ENCODE measurements at places on chromosomes 13 and 19.

GRCh38 chr13:95382411-95382810, 81.2 kb upstream of the ABCC4 start:
- no peak for DNase-seq

GRCh38 chr13:99636728-99637353, 135.6 kb downstream of the TM9SF2 start:
- no peak for DNase-seq

DNA sequence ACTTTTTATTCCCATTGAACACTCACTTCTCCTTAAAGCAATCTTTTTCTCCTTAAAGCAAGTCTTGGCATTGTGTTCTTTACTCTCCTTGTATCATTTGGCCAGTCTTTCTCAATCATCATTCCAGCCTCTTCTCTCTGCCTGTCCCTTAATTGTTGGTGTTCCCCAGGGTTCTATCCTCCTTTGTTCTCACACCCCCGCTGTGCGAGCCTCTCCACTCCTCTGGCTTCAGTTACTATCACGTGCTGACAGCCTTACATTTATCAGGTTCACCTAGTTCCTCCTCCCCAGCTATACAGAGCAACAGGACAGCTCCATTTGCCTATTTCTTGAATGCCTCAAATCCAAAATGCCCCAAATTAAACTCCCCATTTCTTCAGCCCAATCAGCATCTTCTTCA, 24.6 kb downstream of the CYSLTR2 start:
- DNase-seq: no peak

DNA sequence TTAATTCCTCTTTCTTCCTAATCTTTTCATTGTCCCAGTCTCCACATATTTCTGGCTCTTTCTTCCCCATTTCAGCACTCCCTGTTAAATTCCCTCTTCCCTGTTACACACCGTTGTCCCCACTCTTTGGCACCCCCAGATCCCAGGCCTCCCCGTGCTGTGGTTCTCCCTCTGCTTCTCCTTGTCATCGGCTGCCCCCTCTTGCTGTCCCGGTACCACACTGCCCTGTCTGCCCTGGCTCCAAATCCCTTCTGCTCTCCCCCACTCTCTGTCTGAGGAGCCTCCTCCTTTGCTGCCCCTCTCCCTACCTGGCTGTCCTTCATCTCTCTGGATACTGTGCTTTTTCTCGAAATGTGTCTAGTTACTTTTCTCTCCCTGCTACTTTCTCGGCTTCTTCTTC, 983 bp downstream of the ZNF415 start:
- DNase-seq: no peak

- DNase-seq: no peak
These were observed 44.4 kb upstream of the NPAS1 start for GRCh38 chr19:46975011-46975924.

- DNase-seq: no peak
These were observed 381.6 kb downstream of the KLF5 start for GRCh38 chr13:73440296-73440895.

- no peak for DNase-seq
These were observed 546 bp downstream of the UBXN6 start for GRCh38 chr19:4456843-4457653.

DNA sequence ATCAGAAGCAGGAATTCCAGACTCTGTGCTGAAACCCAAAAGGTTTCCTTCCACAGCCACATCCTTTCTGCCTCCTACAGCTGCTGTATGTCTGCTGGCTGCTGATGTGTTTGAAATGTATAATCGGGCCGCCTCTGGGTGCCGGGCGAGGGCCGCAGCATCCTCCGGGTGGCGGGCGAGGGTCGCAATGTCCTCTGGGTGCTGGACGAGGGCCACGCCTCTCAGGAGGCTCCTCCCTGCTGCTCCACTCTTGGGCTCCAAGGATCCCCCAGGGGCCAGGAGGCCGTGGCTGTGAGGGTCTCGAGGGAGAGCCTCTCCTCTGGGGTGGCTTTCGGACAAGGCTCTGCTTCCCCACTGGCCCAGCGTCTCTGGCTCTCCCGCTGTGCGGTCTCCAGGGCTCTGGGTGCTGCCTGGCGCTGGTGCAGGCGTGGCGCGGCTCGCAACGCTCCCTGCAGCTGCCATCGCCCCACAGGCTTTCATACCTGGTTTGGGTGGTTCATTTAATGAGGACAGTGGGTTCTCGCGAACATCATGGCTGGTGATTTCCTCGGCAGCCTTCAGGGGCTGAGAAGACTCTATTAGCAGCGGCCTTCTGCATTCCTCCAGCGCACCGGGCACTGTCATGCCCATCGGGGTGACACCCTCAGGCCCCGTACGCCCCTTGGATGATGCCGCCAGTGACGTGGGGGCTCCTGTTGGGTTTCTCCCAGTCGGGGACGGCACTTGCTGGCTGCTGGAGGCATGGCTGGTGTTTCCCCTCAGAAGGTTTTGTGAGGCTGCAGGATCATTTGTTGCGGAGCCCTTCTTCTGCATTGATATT, 41.8 kb upstream of the GRTP1 start:
- no peak for DNase-seq

DNA sequence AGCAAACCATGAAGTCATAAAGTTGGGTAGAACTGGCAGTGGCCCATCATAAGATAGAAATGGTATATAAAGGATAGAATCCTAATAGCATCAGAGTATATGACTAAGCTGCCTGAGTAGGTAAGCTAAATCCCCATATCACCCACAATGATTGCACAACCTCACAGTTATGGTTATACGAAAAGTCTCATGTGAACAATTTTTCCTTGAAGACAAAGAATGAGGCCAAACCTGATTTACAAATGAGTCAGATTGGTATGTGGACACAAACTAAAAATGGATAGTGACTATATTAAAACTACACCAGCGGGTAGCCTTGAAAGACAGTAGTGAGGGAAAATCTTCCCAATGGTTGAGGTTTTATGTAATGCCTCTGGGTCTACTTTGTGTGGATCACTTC, 40.9 kb upstream of the UFM1 start:
- no peak for DNase-seq

GRCh38 chr13:79445968-79446645, 34.8 kb upstream of the NDFIP2 start:
- DNase-seq: no peak

- DNase-seq: no peak
These were observed 101.3 kb downstream of the ARHGEF7 start for GRCh38 chr13:111216166-111216960.

GRCh38 chr13:104784891-104785290, 1718.7 kb upstream of the SLC10A2 start:
- no peak for DNase-seq

GRCh38 chr19:3671680-3672574, 28.3 kb downstream of the PIP5K1C start:
- peak; percentile 73 for DNase-seq

DNA sequence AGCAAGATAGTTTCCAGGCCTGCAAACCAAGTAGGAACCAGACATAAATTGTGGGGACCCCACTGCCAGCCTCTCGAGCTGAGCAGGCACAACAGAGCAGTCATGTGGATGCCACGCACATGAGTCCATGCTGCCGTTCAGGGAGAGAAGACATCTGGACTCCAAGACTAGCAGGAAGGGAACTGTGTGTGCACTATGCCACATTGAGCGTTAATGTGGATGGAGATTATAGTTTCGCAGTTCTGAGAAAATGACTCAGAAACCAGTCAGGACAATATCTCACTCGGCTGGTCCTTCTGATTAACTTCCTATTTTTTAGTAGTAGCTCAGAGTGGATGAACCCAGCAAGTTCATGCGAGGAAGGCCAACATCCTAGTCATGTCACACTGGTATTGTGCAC, 124.9 kb downstream of the CRYL1 start:
- peak; percentile 76 for DNase-seq

- DNase-seq: peak; percentile 83
These were observed 577 bp downstream of the ZNF181 start for GRCh38 chr19:34734537-34735103.

- no peak for DNase-seq
These were observed 6.5 kb upstream of the RLN3 start for GRCh38 chr19:14021474-14021873.

DNA sequence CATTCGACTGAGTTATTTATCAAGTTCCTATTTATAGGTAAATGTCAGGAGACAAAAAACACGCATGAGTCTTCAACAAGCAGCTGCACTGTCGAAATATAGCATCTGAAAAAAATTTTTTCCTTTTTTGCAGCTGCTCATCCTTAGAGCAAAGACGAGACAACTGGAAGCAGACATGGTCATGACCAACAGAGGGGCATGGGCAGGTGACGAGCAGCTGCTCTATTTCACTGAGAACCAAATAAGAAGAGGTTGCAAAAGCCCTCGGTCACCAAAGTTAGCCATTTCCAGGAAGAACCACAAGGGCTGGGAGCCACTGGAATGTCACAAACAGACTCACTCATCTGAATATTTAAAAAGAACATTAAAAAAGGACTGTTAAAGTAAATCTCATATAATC, 22.2 kb downstream of the SOHLH2 start:
- no peak for DNase-seq

- DNase-seq: peak; percentile 19
These were observed 23.3 kb downstream of the RBM26 start for GRCh38 chr13:79382545-79383275.

GRCh38 chr19:48663667-48664066, 9.2 kb downstream of the NTN5 start:
- DNase-seq: no peak

GRCh38 chr19:4012092-4012974, 4.8 kb downstream of the PIAS4 start:
- no peak for DNase-seq

DNA sequence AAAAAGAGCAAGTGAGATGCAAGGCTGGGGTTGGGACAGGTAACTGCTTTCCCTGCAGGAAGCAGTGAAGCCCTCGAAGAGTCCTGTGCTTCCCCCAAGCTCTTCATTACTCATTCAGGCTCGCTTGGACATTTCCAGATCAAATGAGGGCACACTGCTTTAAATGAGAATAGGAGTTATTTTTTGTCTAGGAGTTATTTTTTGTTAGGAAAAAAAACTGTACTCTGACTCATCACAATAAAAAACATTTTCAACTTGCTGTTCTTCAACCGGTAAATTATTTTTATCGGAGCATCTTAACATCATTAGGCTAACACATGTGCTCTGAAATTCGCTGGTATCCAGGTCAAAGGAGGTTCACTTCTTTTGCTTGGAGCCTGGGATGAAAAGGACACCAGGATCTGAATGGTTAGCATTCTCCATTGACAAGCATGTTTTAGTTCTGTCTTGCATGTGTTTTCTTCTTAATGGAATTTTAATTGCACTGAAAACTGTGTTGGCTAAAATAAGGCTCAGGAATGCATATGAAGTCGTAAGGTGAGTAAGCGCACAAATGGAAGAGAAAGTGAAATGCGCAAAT, 80.7 kb upstream of the STK24 start:
- DNase-seq: no peak

GRCh38 chr13:88623150-88623549, 952.0 kb downstream of the SLITRK5 start:
- peak; percentile 6 for DNase-seq

DNA sequence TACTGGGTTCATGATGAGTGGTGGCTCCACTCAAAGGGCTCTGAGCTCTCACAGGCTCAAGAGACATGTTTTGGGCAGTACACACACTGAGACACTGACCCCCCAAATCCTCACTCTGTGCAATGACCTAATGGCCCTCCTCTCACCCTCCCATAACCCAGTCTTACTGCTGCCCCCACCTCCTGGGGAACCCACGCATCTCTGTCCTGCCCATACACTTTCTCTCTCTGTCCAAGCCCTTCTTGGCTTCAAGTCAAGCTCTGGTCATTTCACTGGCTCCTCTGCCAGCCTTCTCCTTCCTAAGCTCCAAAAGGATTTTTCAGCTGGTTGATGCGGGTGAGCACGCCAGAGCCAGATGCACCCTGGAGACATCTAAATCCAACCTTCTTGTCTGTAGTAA, 187.9 kb upstream of the TSHZ3 start:
- no peak for DNase-seq

- no peak for DNase-seq
These were observed 8.5 kb downstream of the MICU2 start for GRCh38 chr13:21595546-21595822.

All from inflammatory macrophage treated with lipopolysaccharide for 4 hours (primary cell).